Thoracic aorta (tissue), 2 donors: ENCODE measurements at places on chromosomes 2 and 18.

GRCh38 chr2:28348149-28348567 is 44.5 kb upstream of the FOSL2 start:
- H3K27me3 ChIP-seq, result no peaks in the 10 kb centered on the region
- peaks cover 27% of the 10 kb centered on the region for H3K4me1 ChIP-seq
- H3K27ac ChIP-seq, result no peak overlapping the region
- H3K36me3 ChIP-seq, result no peaks in the 10 kb centered on the region
- no peak for DNase-seq

DNA sequence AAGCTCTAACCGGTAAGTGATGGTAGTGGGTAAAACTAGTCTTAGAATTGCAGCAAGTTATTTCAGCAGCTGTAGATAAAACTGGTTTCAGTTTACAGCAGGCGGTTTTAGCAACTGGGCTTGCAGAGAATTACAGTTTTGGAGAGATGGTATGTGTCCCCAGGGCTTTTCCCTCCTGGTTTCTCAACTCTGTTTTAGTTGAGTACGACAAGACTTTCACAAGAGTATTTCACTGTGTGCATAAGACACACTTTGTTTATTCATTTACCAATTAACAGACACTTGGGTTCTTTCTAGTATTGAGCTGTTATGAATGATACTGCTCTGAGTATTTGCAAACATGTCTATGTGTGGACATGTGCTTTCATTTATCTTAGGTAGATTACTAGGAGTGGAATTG is 65.6 kb upstream of the RFX8 start:
- no peaks in the 10 kb centered on the region for H3K36me3 ChIP-seq
- H3K27me3 ChIP-seq, result no peaks in the 10 kb centered on the region
- no peak overlapping the region for H3K4me3 ChIP-seq
- no peak overlapping the region for H3K27ac ChIP-seq

DNA sequence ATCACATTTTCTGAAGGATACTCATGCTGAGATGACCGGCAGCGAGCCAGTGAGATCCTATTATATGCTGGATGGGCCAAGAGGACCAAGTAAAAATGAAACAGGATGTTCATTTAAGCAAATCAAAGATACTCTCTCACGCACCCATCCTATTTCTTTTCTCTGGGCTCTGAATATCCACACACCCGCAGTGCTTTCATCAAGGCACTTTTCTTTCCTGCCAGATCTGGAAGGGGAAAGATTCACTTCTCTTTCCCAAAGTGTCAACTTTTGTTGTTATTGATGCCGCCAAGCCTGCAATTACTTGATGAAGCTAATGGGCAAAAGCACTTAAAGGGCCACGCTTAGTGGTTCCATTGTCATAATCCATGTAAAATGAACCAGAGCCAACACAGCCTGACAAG is 191.9 kb upstream of the CHAC2 start:
- no peak for DNase-seq
- H3K4me1 ChIP-seq, result peaks cover 13% of the 10 kb centered on the region
- H3K27ac ChIP-seq, result no peak overlapping the region
- no peaks in the 10 kb centered on the region for H3K36me3 ChIP-seq
- H3K27me3 ChIP-seq, result no peaks in the 10 kb centered on the region

DNA sequence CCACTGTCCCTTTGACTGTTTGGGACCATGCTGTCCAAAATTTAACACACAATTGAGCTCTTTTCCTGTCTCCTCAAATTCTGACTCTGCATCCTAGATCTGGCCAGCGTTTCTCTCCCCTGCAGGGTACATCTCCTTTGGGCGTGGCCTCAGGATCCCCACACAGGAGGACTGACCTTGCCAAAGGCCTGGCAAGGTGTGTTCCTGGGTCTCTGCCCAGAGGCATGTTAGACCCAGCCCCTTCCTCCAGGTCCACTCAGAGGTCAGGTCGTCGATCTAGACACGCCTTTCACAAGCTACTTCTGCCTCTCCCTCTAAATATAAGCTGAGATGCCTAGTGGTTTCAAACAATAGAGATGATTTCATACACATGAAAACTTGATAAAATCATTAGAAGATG is 45.4 kb upstream of the SMIM21 start:
- H3K27ac ChIP-seq, result no peak overlapping the region
- H3K27me3 ChIP-seq, result no peaks in the 10 kb centered on the region
- H3K4me1 ChIP-seq, result no peaks in the 10 kb centered on the region
- DNase-seq, result no peak
